ENCODE measurements at places on chromosomes 4 and X.

GRCh38 chr4:54217642-54218495, 11.2 kb upstream of the PDGFRA start:
- peak; percentile 79 for DNase-seq

- no peak for DNase-seq
Measured at GRCh38 chr4:187364401-187364800, 631.2 kb upstream of the ZFP42 start.

DNA sequence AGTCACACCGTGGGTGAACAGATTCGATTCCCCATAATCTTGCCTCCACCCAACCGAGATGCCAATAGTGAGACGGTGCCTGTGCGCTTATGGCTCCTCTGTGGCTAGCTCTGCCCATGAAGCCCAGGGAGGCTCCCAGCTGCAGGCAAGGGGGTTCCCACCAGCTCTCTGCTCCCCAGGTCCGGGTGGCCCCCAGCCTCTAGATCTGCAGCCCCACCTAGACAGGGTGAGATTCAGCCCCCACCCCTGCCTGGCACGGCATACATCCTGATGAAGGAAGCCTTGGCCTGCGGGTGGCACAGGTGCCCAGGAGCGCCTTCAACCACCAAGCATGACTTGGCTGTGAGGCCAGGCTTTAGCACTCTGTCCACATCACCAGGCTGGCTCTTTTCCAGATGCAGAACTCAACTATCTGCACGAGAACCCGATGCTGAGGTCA, 40.6 kb downstream of the WDR1 start:
- no peak for DNase-seq

- DNase-seq, result no peak
Measured at GRCh38 chr4:5924461-5925125, 31.7 kb upstream of the CRMP1 start.

DNA sequence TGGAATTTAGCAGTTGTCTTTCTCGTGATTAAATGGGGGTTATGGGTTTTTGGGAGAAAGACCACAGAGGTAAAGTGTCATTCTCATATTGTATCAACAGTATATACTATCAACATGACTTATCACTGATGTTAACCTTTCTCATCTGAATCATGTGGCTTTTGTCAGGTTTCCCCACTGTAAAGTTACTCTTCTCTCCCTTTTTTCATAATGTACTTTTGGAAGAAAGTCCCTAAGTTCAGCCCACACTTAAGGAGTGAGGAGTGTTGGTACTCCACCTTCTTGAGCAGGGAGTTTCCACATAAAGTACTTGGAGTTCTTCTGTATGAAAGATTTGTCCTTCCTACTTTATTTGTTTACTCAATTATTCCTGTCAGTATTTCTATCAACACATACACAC, 169.9 kb downstream of the ZNF330 start:
- no peak for DNase-seq

- DNase-seq, result peak; percentile 86
Measured at GRCh38 chrX:9340598-9341290, 124.1 kb upstream of the TBL1X start.

GRCh38 chr4:176499518-176499917, 179.8 kb downstream of the SPCS3 start:
- no peak for DNase-seq

GRCh38 chr4:85929961-85930665, 429.7 kb downstream of the MAPK10 start:
- DNase-seq, result peak; percentile 72

DNA sequence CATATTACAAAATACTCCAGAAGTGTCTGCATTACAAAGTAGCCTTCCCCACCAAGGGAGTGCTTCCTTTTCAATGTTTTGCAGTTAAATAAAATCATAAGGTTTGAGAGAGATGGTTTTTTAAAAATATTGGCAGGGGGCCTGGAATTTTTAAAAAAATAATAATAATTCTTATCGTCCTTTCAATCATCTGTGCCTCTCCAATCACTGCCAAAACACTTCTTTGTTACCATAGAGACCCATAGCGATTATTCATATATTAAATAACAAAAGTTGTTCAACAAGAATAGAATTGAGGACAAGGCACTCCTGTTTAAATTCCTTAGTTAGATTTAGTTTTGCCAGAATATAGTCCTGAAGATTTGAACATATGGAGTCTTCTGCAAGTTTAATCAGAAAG, 203.1 kb downstream of the FAT4 start:
- no peak for DNase-seq

- no peak for DNase-seq
Measured at GRCh38 chr4:134278675-134279074, 77.1 kb upstream of the PABPC4L start.

DNA sequence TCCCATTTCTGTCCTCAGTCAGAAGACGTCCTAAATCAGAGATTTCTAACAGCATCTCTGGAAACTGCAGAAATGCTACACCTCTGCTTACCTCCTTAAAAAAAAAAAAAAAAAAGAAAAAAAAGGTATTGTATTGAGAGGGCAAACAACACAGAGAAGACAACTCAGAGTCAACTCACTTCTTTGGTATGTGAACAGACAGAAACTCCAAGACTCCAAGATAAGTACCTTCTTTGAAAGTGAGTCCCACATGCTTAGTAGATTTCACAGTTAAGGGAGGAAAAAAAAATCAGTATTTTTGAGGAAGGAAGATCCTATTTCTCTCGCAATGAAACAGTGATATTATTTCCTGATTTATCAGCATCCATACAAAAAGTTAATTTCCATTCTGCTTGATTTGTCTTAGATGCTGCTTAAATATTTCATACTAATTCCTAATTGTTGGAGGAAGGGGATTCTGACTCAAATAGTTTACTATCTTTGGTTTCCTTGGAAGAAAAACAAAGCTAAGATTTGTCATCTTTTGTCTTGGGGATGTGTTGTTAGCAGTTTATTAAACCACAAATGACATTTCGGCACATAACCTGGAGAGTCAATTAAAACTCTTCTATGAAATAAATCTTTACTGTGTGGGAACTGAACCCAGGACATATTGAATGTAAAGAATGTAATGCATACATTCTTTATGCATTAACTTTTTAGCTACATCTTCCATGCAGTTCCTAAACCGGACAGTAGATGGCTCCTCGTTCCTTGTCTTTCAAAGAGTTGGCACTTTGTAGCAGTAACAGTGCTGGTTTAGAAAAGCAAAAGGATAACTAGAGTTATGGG, 4.7 kb downstream of the RASGEF1B start:
- DNase-seq, result no peak

GRCh38 chr4:109847896-109848442, at the start of gene LRIT3:
LRIT3 (plus strand) TSS chr4:109848107; CDS start chr4:109848202, 95 bp downstream.
- DNase-seq, result no peak

GRCh38 chrX:107775734-107776511, at the start of gene TSC22D3:
TSC22D3 (minus strand) TSS chrX:107775787; CDS start chrX:107775419, 368 bp downstream.
- DNase-seq, result peak; percentile 87

DNA sequence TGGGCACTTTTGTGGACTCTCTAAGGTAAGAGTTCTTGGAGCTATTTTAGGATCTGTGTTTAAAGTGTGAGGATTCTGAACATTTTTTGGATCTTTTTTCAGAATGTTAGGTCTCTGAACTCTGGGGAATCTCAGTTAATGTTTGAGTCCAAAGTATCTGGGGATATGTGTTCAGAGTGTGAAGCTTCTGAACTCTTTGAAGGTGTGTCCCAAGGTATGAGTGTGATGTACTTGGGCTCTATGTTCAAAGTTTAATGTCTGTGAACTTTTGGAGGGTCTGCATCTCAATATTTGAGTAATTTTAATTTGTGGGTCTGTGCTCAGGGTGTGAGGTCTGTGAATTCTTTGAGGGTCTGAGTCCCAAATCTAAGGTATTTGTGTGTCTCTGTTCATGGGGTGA, 35.4 kb upstream of the PAGE4 start:
- no peak for DNase-seq

DNA sequence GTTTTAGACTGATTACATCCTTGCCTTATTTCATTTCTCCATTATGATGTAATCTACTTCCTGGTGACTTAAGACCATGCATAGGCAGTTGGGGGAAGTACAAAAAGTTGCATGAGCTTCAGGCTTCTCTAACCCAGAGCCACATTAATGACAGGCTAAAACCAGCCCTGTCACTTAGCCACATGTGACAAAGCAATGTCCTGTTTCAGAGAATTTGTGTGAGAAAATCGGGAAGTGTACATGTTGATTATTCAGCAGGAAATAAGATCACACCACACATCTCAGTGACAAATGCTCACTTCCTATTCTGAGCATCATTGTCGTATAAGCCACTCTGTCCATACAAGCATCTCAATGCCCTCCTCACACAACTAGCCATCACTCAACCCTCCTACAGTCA, 98.5 kb upstream of the MAGEB16 start:
- no peak for DNase-seq

DNA sequence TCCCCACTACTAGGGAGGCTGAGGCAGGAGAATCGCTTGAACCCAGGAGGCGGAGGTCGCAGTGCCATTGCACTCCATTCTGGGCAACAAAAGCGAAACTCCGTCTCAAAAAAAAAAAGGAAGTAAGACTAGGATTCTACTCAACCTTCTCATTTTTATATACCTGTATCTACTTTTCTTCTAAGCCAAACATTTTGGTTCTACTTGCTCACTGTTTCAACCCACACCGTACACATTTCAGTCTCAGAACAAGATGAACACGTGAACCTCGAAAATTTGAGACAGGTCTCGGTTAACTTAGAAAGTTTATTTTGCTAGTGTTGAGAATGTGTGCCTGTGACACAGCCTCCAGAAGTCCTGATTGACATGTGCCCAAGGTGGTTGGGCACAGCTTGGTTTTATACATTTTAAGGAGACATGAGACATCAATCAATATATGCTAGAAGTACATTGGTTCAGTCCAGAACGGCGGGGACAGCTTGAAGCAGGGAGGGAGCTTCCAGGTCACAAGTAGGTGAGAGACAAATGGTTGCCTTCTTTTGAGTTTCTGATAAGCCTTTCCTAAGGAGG, 3.7 kb downstream of the ADD1 start:
- peak; percentile 59 for DNase-seq

DNA sequence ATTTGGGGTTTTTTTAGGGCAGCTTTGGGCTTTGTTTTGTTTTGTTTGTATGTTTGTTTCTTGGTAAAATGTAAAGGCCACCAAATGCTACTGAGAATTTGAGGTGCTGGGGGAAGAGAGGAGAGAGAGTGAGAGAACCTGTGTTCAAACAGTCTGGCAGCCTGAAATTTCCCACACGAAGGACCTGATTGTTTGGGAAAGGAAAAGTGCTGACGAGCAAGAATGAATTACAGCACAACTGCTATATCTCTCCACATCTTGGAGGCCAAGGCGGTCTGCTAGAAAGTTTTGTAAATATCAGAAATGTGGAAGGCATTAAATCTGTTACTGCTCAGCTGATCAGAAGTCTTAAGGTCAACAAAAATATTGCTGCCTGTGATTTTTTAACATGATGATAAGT, 170.5 kb downstream of the PALLD start:
- DNase-seq, result no peak
